Activated T-helper 1 cell treated with anti-CD3 and anti-CD28 coated beads, Interleukin-12 subunit alpha, Interleukin-12 subunit beta, Interleukin-2, Interleukin-4 antibody, amounts not matched to agents 30 ng/mL and 10 ng/mL and 1 ng/mL, durations not matched to agents 14 hours and 24 hours and 36 hours (primary cell): ENCODE measurements at places on chromosomes 5 and 9. TPM values are rescaled to one million over a fixed set of nuclear protein-coding genes. Genes with fewer than 3 reads are reported as not detected.

Gene SH3TC2
- total RNA-seq: not detected in 2 replicates

Gene ARL14EPL
- not detected in 2 replicates for total RNA-seq

Gene KCNV2
- not detected in 2 replicates for total RNA-seq

Gene EPB41L4B
- 2.0 and 2.2 TPM in 2 replicates for total RNA-seq

Gene PCDHAC1
- not detected in 2 replicates for total RNA-seq

Gene ADRA1B
- total RNA-seq: not detected in 2 replicates

Gene SLC36A3
- not detected in 2 replicates for total RNA-seq

Gene TNIP1
- total RNA-seq: 287 and 304 TPM in 2 replicates

Gene NKD2
- total RNA-seq: 2.9 and 3.2 TPM in 2 replicates

Gene MSMP
- total RNA-seq: not detected in 2 replicates

Gene PTTG1
- 69.9 and 75.5 TPM in 2 replicates for total RNA-seq

Gene SLC22A5
- total RNA-seq: 4.3 and 6.2 TPM in 2 replicates

Gene ANKRD18A
- 4.1 and 4.6 TPM in 2 replicates for total RNA-seq

Gene PCDHB5
- total RNA-seq: not detected in 2 replicates

Gene PKD2L2
- not detected in 2 replicates for total RNA-seq

Gene TNFSF8
- total RNA-seq: 200 and 207 TPM in 2 replicates

Gene TEX48
- 1.0 and 1.2 TPM in 2 replicates for total RNA-seq

Gene SLC25A2
- 0.20 and 0.57 TPM in 2 replicates for total RNA-seq

Gene GARIN3
- total RNA-seq: 0.27 and 0.31 TPM in 2 replicates

Gene NSMF
- 57.2 and 58.9 TPM in 2 replicates for total RNA-seq

Gene CD14
- 0.29 and 0.62 TPM in 2 replicates for total RNA-seq

Gene BARHL1
- not detected in 2 replicates for total RNA-seq

Gene SARDH
- total RNA-seq: 0.51 and 0.60 TPM in 2 replicates

Gene SPINK5
- total RNA-seq: not detected in 2 replicates

Gene SEMA6A
- 0.23 and 0.39 TPM in 2 replicates for total RNA-seq

Gene GPX8
- not detected in 2 replicates for total RNA-seq

Gene COL23A1
- total RNA-seq: not detected in 2 replicates

Gene DIPK1B
- total RNA-seq: 0.47 and 0.88 TPM in 2 replicates

Gene PDCD1LG2
- 1.1 and 1.4 TPM in 2 replicates for total RNA-seq
